PC-9 (cell line): ENCODE measurements at places on chromosomes 6 and 20. TPM values are rescaled to one million over a fixed set of nuclear protein-coding genes. Genes with fewer than 3 reads are reported as not detected.

BMP2 gene
- not detected in 2 replicates for total RNA-seq

NNAT gene
- not detected in 2 replicates for total RNA-seq

ADGRG6 gene
- total RNA-seq: 24.0 and 30.3 TPM in 2 replicates

TREM2 gene
- total RNA-seq: not detected in 2 replicates

GRCh38 chr6:13579911-13580310, 5.5 kb downstream of the SIRT5 start:
- H3K27me3 ChIP-seq: no peaks in the 10 kb centered on the region
- H3K27ac ChIP-seq: no peak overlapping the region
- H3K4me3 ChIP-seq: no peak overlapping the region
- no peaks in the 10 kb centered on the region for H3K36me3 ChIP-seq

DNA sequence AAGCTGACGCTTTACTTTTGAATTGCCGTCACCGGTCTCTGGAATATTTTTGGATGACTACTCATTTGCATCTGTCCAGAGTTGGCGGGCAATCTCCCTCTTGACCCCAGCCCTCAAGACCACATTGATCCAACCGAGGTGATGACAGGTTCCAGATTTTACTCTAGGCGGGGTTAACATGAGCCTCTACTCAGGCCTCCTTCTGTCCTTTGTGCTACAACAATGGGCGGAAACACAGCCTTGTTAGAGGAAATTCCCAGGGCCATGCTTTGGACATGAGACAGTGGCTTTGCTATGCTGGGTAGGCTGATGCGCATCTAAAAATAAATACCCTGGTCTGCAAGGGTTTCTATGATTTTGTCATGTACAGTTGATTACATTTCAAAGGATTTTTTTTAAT, 27.0 kb upstream of the ADGRF5 start:
- DNase-seq: no peak
- no peaks in the 10 kb centered on the region for H3K36me3 ChIP-seq
- H3K4me1 ChIP-seq: no peaks in the 10 kb centered on the region
- no peak overlapping the region for H3K27ac ChIP-seq
- no peak overlapping the region for H3K4me3 ChIP-seq

GRCh38 chr20:38001981-38002380, 31.3 kb downstream of the TTI1 start:
- peaks cover 9% of the 10 kb centered on the region for H3K36me3 ChIP-seq
- H3K4me1 ChIP-seq: no peaks in the 10 kb centered on the region
- H3K27me3 ChIP-seq: no peaks in the 10 kb centered on the region
- no peak for DNase-seq

DNA sequence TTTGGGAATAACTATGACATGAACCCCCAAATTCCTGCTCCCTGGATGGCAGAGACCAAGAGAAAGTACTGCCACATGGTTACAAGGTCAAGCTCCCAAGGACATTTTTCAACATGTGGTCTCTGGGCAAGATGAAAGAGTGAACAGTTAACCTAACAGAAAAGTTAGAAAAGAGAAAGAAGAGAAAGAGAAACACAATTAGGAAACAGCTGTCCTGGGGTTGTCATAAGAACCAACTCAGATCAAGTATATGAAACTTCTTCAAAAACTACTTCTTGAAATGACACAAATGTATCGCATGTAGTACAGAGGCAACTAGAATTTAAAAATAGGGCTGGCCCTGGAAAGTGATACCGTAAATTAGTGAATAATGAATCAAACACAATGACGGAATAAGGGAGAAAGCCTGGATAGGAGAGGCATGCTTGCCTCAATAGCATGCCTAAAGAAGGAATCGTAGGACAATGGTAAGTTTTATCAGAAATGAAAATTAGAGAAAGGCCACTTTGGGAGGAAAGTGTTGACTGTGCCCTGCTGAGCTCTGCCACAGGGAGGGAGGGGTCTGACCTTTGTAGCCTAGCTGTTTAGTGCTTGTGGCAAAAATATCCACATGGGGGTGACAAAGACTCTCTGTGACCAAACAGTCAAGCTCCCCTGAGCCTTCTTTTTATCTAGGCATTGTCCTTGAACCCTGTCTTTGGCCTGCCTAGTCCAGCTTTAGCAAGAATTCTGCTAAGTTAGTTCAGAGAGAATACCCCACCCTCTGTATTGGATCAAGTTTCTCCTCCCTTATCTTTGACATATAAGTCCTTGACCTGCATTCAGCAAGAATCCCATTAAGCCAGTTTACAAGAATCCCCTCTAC, 4.3 kb upstream of the DCBLD1 start:
- no peaks in the 10 kb centered on the region for H3K4me1 ChIP-seq
- no peak overlapping the region for H3K4me3 ChIP-seq
- H3K27me3 ChIP-seq: no peaks in the 10 kb centered on the region

GRCh38 chr6:34645627-34646026, 50.9 kb downstream of the ILRUN start:
- no peak overlapping the region for H3K27ac ChIP-seq
- DNase-seq: no peak
- H3K27me3 ChIP-seq: no peaks in the 10 kb centered on the region
- H3K4me1 ChIP-seq: no peaks in the 10 kb centered on the region

DNA sequence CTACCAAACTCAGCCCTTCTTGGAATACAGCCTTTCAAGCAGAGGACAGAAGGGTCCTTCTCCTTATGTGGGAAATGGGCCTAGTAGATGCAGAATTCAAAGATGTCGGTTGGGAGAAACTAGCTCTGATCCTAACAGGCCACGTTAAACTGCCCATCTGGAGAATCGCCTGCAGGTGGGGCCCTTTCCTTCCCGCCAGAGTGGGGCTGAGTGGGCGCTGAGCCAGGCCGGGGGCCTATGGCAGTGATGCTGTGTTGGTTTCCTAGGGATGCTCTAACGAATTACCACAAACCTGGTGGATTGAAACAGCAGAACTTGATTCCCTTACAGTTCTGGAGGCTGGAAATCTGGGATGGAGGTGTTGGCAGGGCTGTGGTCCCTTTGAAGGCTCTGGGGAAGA, 9.1 kb downstream of the MAPK13 start:
- no peak for DNase-seq
- peaks cover 18% of the 10 kb centered on the region for H3K4me1 ChIP-seq
- H3K27ac ChIP-seq: no peak overlapping the region
- no peaks in the 10 kb centered on the region for H3K27me3 ChIP-seq
